ENCODE measurements at places on chromosomes 3 and 15.

- no peak for DNase-seq
Measured at GRCh38 chr3:5186858-5187155, 700 bp upstream of the EDEM1 start.

DNA sequence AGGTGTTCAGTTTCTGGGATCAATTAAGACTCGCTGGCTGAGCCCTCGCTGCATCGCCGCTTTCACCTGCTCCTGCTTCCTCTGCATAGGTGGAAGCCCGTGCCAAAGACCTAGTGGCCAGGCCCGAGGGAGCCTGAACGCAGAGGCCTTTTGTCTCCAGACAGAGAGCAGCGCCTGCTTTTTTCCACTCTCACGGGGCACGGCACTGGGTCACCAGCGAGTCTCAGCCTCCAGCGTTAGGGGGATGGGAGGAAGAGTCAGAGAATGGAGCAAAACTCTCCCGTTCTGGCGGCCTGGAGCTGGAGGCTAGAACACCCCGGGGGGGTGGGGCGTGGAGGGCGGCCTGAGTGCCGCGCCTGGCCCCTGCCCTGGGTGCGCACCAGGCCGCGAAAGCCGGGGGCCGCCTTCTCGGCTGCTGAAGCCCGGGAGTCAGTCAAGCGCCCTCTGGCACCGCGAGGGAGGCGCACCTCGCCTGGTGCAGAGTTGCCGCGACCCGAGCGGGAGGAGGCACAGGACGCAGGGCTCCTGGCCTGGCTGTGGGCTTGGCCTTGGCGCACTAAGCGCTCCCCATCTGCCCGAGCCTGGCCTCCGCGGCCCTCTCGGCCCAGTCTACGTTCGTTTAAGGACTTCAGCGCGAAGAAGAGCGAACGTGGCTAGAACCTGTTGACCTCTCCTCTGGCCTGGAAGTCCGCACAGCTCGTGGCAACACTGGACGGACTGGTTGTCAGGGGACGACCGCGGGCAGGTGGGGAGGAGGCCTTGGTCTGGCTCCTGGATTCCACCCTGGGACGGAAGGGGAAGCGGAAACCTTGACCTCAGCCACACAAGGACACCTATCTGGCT is 21.5 kb downstream of the NR2F2 start:
- no peak for DNase-seq

GRCh38 chr3:69250014-69250413 is 127.6 kb upstream of the LMOD3 start:
- no peak for DNase-seq

- no peak for DNase-seq
Measured at GRCh38 chr3:129119365-129120100, 2.1 kb downstream of the RAB43 start.

- DNase-seq, result no peak
Measured at GRCh38 chr3:60839246-60839645, 412.0 kb downstream of the FHIT start.

- DNase-seq, result no peak
Measured at GRCh38 chr3:191476066-191476772, 15.3 kb downstream of the PYDC2 start.

GRCh38 chr3:125351152-125351551 is 24.0 kb downstream of the ZNF148 start:
- DNase-seq, result no peak

GRCh38 chr3:56811546-56812202 is 9.9 kb upstream of the ARHGEF3 start:
- no peak for DNase-seq

GRCh38 chr15:84010246-84010645 is 225.3 kb upstream of the GOLGA6L4 start:
- DNase-seq, result no peak

- no peak for DNase-seq
Measured at GRCh38 chr3:21750831-21751391, at the start of gene ZNF385D. TSS of gene ZNF385D (minus strand) at chr3:21751210. CDS start at chr3:21750916, 294 bp downstream.

DNA sequence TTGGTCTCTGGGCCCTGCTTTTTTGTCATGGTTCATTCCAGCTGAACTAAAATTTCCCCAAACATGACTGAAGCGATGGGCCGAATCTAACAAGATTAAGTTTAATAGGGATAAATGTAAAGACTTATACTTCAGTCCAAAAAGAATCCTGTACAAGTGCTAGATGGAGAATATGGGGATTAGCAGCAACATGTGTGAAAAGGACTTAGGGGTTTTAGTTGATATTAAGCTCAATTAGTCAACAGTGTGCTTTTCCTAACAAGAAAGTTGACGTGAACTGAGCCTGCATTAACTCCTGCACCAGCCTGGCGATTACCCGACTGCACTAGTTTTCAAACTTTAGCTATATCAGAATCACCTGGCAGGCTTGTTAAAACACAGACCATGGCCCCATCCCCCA is 61.0 kb upstream of the BBX start:
- DNase-seq, result no peak

DNA sequence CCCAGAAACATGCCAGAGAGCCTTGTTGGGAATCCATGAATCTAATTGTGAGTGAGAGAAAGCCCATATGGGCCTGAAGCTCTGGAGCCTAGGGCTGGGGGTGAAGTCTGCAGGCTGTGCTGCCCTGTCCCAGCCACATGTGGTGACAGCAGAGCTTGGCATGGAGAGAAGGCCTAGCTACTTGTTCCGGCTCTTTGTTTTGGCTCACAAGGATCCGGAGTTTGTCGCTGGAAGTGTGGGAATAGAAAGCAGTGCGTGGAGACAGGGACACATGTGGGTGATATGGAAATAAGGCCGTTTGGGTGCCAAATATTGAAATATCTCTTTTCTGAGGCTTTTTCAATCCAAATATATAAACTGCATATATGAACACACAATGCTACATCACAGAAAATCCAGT is 78.2 kb downstream of the CLSTN2 start:
- no peak for DNase-seq

- no peak for DNase-seq
Measured at GRCh38 chr15:74171965-74172541, 1.5 kb upstream of the ISLR start.
